ENCODE measurements at places on chromosomes 4 and X.

GRCh38 chr4:3651267-3651845 is 114.8 kb upstream of the ADRA2C start:
- DNase-seq, result peak; percentile 20

DNA sequence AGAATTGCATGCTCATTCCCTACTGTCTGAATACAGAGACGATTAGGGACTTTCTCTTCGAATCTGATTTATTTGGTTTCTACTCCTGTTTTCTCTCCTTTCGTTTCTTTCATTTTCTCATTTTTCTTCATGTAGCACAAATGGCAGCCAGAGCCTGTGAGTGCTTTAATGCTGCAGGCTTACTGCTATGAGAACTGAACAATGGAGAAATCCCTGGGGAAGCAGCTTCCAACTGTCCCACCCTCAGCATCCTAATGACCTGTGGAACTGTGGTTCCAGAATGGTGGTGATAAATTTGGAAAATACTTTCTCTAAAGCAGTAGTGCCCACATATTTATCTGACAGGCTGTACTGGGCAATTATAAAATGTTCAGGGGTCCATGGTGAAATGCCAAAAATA is 930.4 kb downstream of the DMD start:
- DNase-seq, result no peak

- DNase-seq, result no peak
These were observed 63.3 kb upstream of the PRPS1 start for GRCh38 chrX:107565015-107565414.

DNA sequence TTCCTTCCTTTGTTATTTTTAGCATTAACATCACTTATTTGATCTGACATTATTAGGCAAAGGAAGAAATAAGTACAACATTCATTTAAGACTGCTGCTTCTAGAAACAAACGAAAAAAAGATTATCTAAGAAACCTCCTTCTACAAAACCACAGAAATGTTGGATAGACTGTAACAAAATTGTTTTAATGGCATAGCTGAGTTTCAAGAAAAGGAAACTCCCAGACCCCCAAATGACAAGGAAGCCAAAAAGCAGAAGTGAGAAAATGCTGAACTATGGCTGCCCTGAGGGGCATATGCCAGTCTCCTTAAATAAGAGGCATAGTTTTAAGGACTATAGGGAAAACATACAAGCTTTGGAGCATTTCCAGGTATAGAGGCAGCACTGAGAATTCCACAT is 1431.6 kb upstream of the TENM3 start:
- no peak for DNase-seq

DNA sequence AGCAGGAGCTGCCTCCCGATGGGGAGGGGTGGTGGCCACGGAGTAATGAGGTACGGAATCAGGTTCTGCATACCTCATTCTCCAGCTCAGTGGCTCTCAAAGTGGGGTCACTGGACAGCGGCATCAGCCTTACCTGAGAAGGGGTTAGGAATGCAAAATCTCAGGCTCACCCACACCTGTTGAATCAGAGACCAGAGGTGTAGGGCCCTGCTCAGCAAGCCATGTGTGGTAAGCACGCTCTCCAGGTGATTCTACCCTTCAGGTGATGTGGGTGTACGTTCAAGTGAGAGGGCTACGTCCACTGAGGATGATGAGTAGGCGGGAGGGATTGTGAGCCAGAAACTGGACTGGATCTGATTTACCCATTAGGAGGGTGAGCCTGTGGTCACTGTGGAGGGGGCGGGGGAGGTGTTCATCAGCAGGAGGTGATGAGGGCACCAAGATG is 65.8 kb downstream of the ANAPC4 start:
- DNase-seq, result no peak

DNA sequence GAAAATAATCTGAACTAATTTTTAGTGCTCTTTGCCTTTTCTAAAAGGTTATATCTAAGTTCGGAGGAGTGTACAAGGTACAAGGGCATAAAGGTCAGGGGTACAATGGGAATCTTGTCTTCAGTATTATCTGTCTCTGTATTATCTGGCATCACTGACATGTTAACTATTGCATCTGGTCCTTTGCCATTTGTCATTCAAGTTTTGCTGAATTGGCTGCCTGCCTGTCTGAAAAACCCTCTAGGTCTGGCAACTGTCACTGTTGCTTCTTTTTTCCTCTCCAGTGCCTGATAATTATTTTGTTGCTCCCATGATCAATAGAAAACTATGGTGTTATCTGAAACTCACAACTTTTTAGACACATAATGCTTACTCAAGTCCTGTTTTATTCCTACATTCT is 112.5 kb upstream of the STK26 start:
- DNase-seq, result no peak

DNA sequence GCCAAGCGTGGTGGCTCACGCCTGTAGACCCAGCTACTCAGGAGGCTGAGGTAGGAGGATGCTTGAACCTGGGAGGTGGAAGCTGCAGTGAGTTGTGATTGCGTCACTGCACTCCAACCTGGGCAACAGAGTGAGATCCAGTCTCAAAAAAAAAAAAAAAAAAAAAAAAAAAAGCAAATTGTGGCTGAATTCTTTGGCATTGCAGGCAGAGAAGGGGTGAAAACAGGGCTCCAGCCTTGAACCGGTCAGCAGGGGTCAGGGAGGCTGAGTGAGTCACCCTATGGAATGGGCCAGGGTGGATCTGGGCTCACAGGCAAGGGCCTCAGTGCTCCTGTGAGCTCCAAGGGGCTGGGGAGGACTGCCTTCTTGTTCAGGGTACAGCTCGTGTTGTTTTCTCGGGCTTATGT is 13.2 kb upstream of the FAM3A start:
- DNase-seq, result no peak

GRCh38 chrX:149021159-149021558 is 483.9 kb downstream of the IDS start:
- DNase-seq, result no peak

- DNase-seq, result no peak
These were observed 119.0 kb downstream of the REELD1 start for GRCh38 chr4:146333187-146333894.

DNA sequence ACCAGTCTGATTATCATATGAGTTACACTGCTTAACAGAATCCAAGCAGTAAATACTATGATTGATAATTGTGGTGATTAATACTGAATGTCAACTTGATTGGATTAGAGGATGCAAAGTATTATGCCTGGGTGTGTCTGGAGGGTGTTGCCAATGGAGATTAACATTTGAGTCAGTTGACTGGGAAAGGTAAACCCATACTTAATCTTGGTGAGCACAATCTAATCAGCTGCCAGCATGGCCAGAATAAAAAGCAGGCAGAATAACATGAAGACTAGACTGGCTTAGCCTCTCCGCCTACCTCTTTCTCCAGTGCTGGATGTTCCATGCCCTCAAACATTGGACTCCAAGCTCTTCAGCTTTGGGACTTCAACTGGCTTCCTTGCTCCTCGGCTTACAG is 961.3 kb downstream of the ADGRL3 start:
- no peak for DNase-seq

DNA sequence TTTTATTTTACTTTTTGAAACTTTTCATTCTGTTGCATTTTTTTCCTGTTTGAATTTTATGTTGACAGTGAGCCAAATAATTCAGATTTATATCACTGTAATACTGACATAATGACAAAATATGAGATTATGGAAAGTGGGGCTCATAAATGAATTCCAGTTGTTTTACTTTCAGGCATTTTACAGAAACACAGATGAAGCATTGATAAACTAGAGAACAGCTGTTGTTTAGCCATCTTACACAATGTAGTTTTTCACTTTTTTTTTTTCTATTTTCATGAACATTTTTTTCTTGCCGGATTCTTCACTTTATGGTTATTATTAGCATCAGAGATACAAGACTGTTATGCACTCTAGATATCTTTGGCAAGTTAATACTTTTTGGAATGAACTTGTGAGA is 91.7 kb upstream of the PAQR3 start:
- DNase-seq, result no peak

DNA sequence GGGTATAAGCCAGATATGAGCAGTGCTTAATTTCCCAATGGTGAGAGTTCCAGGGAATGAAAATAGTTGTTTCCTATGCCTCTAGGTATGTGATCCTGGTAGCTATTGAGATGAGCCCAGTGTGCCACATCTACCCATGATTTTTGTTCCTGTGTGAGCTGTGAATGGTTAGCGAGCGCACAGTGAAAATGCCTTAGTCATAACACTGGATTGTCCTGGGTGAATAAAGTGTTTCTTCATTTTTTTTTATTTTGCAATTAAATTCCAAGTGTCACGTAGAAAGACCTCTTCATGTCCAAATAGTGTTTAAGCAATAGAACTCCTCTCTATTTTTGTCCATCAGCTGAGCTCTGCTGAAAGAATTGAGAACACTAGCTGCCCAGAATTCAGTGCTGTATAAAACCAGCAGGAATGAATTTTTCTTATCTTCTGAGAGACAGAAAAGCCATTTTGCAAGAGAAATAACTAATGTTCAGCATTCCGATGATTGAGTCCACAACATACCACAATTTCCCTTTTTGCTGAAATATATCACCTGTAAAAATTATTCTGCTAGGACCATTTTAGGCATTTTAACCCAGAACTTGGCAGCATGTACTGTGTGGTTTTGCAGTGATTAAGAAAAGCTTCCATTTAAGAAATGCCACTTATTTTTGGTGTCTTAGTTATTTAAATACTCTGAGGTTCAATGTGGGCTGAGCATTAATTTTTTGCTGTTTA is 5.6 kb downstream of the MAOA start:
- DNase-seq, result no peak

DNA sequence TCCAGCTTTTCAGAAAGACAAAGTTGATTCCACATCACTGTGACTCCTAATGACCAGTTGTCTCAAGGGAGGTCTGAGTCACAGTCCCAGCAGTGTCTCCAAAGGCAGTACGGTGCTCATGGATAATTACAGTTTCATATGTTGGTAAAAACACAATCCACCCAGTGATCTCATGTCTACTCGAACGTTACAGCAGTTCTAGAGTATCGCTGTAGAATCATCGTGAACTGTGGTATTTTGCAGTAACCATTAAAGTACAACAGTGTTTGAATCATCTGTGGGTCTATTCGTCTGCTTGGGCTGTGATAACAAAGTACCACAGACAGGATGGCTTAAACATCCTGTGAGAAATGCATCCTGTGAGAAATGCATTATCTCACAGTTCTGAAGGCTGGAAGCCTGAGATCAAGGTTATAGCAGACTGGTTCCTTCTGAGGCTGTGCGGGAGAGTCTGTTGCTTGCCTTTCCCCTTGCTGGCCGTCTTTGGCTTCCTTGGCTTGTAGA is 121.1 kb upstream of the SORBS2 start:
- peak; percentile 23 for DNase-seq

- no peak for DNase-seq
These were observed 1.6 kb upstream of the LRAT start for GRCh38 chr4:154741922-154742850.

DNA sequence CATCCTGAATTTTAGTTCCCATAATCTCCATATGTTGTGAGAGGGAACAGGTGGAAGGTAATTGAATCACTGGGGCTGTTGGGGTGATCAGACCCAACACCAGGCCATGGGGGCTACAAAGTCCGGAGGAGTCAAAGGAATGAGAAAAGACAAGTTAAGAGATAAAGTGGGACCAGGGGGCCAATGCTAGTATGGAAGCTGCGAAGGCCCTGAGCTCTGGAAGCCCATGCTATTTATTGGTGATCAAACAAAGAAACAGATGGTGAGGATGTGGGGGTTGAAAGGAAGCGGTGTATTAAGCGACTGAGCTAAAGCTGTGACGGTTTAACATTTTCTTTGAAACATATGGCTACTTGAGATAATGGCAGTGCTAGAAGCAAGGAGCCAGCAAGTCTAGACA is 132.8 kb downstream of the PDGFC start:
- DNase-seq, result no peak

GRCh38 chrX:103211012-103211715 is 3.7 kb upstream of the BEX4 start:
- peak; percentile 44 for DNase-seq

GRCh38 chr4:11503166-11503565 is 74.5 kb upstream of the HS3ST1 start:
- peak; percentile 42 for DNase-seq

GRCh38 chr4:125428832-125429231 is 114.1 kb downstream of the FAT4 start:
- no peak for DNase-seq

DNA sequence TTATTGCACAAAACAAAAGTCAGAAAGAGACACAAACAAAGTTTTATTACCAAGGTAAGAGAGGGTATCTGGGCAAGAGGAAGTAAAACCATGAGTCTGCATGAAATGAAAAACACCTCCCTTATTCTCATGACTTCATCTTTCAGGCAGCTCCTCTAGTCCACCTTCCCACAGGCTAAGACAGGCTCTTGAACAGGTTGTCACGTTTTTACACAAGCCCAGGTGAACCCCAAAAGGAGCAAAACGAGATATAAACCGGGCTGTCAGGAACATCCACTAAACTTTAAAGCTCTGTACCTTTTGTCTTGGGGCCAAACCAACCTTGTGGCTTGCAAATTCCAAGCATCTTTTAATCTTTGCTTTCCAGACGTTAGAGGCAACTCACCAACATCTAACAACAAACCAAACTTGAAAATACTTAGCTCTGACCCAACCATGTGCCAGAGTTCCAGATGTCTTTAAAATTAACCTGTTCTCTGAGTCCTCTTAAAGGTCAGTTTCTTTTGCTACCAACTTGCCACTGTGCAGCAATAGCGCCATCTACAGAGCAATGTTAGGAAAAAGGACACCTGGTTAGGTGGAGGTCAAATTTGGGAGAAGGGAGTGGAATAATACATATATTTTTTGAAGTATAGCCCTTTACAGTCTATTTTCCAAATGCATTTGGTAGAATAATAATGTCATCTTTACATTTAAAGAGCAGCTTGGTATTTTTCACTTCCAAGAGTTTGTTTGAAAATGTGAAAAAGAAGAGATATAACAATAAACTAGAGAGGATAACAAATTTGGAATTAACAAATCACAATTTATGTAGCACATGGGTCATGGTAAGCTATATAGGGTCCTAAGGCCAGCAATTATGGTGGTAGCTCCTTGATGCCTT is 73.1 kb downstream of the QRFPR start:
- no peak for DNase-seq

GRCh38 chrX:150196285-150196684 is 166.8 kb upstream of the MAMLD1 start:
- DNase-seq, result no peak

- no peak for DNase-seq
These were observed 2.8 kb upstream of the SMIM14 start for GRCh38 chr4:39641451-39641850.

GRCh38 chr4:187172340-187172761 is 448.7 kb upstream of the FAT1 start:
- no peak for DNase-seq

DNA sequence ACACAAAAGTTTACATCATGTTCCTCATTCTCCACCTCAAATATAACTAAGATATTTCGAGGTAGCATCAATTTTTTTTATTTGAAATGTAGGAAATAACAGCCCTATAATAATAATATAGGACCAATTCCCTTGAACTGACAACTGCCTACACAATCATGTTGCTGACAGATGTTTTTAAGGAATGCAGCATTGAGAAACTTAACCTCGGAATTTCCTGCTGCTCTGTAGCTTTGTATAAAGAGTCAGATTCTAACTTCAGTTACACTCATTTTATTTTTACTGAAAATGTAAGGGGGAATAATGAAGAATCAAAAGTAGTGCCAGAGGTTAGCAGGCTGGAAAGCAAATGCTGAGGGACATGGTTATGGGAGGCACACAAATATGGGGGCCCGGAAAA is 235.8 kb downstream of the RBMX2 start:
- DNase-seq, result no peak

- DNase-seq, result no peak
These were observed 25.9 kb upstream of the FAM241A start for GRCh38 chr4:112119353-112119783.

All from right cardiac atrium (tissue), 5 donors.